ENCODE measurements at places on chromosomes 11 and 22.

DNA sequence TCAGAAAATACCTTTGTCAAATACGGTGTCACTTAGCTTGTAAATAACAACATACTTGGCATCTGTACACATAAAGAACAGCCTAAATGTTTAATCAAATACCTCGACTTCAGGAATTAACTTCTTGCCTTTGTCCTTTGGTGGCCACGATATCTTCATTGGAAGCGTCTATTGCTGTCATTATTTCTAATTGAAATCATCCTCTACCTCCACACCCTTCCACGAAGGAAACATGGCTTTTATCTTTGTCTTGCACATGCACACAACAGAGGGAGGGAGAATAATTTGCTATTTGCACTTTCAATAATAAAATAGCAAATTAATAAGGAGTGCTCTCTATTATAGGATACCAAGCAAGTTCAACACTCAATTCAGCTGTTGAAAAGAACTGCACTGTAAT, 25.8 kb upstream of the SOX6 start:
- DNase-seq, result no peak

GRCh38 chr11:29314211-29314610, 702.6 kb downstream of the KCNA4 start:
- no peak for DNase-seq

GRCh38 chr22:37749226-37749625, 52.4 kb downstream of the TRIOBP start:
- DNase-seq, result no peak

GRCh38 chr11:84853841-84854497, 773.2 kb downstream of the DLG2 start:
- no peak for DNase-seq

- DNase-seq, result no peak
Observed at GRCh38 chr11:131240421-131240820, 130.0 kb upstream of the NTM start.

Data from dermis blood vessel endothelial cell (primary cell).